ENCODE measurements at places on chromosomes 11 and 22.

DNA sequence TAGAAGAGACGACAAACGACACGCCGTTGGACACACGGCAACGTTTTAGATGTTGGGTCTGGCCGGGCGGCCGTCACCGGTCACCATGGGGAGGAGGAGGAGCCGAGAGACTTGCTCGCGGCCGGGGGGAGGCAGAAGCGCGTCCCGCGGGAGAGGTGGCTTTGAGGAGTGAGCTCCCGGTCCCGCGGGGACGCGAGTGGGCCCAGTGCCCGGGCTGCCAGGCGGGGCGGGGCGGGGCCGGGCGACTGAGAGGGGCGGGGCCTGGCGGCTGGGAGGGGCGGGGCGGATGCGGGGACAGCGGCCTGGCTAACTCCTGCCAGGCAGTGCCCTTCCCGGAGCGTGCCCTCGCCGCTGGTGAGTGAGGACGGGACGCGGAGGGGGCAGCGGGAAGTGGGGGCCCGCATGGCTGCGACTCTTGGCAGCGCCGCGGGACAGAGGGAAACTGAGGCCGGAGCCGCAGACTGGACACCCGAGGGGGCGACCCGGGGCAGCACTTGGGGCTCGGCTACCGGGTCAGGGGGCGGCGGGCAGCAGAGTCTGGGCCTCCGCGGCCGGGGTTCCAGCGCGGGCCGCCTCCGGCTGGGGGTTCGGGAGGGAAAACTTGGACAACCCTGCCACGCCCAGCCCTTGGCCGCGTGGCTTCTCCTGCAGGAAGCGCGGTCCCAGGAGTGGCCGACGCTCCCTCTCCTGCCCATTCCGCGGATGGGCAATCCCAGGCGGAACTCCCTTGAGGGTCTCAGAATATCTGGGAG, at the start of gene TSPO:
Gene TSPO, plus strand, starts transcription at position 309 of the 752 bp plus-strand sequence. CDS start 7,680 bp downstream, outside the sequence.
- DNase-seq, result peak; percentile 36

- DNase-seq, result no peak
Observed at GRCh38 chr11:69523453-69523852, 42.0 kb downstream of the LINC01488 start.

- peak; percentile 96 for DNase-seq
Observed at GRCh38 chr22:36528795-36529751, at the start of gene EIF3D. EIF3D (minus strand) TSS chr22:36529166; CDS start chr22:36526121, 3,045 bp downstream.

DNA sequence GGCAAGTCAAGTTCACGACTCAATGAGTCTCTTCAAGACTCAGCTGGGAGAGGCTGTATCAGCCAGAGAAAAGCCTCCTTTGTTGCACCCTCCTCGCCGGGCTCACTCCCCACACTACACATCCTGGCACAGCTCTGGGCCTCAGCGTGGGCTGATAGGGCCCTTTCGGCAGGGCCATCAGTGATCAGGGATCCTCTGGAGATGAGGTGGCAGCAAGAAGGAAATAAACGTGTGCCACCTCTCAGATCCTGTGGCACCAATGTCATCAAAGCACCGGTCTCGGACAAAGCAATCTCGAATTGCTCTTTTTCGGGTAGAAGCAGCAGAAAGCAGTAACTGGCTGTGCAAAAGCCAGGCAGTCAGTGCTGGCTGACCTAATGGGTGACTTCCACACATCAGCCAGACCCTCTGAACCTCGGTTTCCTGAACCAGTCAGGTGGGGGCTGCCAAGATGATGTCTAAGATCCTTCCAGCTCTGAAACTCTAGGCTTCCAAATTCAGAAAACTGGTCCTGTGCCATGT, 2.1 kb downstream of the EHD1 start:
- no peak for DNase-seq

- no peak for DNase-seq
Observed at GRCh38 chr11:75476739-75477613, 44.0 kb upstream of the KLHL35 start.

GRCh38 chr22:46045459-46046298, 68.7 kb upstream of the WNT7B start:
- no peak for DNase-seq

DNA sequence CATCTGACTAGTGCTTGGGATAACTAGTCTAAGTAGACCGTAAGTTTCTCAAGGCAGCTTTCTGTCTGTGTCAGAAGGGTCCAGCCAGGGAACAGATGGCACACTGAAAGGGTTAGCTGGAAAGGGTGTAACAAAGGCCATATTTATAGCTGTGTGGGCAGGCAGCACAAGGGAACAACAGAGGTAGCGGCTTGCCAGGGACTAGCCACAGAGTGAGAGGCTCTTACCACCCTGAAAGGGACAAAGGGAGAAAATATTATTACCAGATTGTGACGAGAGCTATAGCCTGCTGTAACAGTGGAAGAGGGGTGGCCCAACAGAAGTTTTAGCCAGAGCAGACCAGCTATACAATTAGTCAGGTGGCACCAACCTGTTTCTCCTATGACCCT, 129.4 kb downstream of the CCDC34 start:
- DNase-seq, result no peak

DNA sequence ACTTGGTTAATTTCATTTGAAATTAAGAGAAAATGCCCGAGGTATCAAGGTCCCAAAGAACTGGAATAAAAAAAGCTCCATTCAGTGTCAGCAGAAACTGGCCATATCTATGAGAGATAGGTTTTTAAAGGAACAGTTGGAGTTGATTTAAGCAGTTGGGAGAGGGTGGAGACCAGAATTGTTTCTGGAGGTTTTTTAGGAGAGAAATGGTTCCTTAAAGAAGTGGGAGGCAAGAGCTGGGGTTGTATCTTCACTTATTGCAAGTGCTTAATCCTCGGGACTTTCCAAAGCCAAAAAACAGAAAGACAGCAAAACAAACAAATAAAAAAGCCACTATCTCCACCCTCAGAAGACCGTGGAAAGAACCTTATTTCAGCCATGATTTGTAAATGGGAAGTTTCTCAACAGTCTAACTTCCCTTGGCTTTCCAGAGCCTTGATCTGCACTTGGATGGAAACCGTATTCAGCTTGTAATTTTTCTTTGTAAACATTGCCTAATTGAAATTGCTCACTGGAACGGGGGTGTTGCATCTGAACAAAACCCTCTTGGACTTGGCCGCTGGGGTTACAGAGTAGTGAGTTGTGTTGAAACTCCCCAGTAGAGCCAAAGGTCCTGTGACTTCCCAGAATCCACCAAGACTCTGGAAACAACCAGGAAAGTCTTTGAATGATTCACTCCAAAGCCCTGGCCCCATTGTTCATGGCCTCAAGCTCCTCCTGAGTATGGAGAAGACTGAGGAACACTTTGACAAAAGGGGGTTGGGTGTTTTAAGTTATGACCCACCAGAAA, 115.6 kb downstream of the SLC1A2 start:
- no peak for DNase-seq

DNA sequence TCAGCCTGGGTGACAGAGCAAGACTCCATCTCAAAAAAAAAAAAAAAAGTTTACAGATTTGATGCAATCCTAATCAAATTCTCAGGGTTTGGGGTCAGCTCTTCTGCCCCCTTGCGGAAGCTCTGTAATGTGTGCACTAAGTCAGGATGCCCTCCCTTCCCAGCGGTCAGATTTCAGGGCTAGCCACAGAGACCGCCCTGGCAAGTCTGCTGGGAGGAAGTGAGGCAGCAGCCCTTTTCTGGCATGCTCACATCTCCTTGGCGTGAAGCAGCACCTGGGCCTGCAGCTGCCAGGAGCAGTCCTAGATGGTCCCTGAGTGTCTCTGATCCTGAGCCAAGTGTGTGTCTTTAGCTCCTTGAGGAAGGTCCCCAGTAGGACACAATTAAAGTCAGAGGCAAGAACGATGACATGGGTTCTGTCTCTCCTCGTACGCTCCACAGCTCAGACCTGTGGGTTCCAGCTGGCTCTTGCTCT, 10.9 kb upstream of the APOBEC3C start:
- DNase-seq, result peak; percentile 62

DNA sequence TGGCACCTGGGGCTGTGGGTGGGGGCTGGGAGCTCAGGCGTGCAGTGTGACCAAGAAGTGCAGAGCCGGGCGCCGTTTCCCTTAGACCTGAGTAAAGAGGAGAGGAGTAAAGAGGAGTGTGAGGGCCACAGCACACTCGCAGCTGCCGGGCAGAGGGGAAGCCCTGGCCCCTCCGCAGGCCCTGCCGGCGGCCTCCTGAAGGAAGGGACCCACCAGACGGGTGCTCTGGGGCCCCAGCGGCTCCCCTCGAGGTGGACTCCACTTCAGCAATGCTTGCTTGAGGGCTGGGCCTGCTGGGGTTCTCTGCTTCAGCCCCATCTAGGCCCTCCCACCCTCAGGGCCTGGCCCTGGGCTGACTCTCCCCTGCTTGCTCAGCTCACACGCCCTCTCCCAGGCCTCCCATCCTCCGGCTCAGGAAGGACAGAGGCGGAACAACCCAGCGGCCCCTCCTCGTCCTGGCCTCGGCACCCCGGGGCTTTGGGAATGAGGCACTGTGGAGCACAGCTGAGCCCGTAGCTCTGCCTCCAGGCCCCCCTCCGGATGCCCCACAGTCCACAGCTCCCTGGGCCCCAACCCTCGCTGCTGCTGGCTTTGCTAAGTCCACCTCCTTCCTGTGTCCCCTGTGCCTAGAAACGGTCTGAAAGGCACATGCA, 1198.7 kb downstream of the BRD1 start:
- DNase-seq, result no peak

DNA sequence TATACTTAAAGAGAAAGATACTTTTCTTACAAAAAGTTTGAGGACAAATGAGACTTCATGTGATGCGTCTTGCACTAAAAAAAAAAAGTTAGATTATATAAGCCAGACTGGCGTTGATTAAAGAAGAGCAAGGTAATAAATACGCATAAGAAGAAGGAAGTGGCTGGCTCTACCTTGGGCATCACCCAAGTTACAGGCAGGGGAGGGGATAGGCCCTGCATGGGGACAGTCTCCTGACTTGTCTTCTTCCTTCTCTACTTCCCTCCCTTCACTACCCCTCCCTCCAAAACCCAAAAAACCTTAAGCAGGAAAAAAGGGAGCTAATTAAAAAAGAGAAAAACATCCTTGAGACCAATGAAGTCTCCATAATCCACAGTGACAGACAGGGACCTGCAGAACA, 22.3 kb upstream of the TMA7B start:
- DNase-seq, result no peak

- DNase-seq, result no peak
Observed at GRCh38 chr22:32607086-32607485, 132.5 kb downstream of the FBXO7 start.

- no peak for DNase-seq
Observed at GRCh38 chr11:111923951-111924350, 5.2 kb downstream of the C11orf52 start.

GRCh38 chr22:17264321-17265052, 45.3 kb upstream of the ADA2 start:
- DNase-seq, result no peak

- DNase-seq, result no peak
Observed at GRCh38 chr11:111427471-111427912, 48.4 kb upstream of the POU2AF1 start.
